Nephron progenitor cell (in vitro differentiated cells): ENCODE measurements at places on chromosomes 5 and 9.
A peak's percentile ranks its signal among the peaks of the same experiment; 100 is the strongest.

DNA sequence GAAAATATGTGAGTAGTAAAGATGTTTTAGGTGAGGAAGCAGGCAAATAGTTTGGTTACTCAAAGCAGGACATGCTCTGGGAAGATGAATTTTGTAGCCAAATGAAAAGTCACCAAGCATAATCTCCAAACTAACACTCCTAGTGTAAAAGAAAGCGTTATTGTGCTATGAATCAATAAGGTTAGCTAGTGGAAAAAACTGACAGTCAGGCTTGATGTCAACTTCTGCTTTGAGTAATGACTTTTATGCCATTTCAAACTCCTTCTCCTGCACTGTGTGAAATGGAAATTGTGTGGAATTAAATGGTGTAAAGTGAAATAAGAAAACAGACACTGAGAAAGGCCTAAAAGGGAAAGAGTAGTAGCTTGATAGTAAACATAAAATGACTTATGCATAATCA, 637.2 kb upstream of the DMAC1 start:
- DNase-seq, result no peak

- DNase-seq, result peak; percentile 47
Measured at GRCh38 chr9:125437771-125438221, 176.2 kb downstream of the GAPVD1 start.

GRCh38 chr9:103816146-103816545, 278.0 kb upstream of the SMC2 start:
- DNase-seq, result no peak

DNA sequence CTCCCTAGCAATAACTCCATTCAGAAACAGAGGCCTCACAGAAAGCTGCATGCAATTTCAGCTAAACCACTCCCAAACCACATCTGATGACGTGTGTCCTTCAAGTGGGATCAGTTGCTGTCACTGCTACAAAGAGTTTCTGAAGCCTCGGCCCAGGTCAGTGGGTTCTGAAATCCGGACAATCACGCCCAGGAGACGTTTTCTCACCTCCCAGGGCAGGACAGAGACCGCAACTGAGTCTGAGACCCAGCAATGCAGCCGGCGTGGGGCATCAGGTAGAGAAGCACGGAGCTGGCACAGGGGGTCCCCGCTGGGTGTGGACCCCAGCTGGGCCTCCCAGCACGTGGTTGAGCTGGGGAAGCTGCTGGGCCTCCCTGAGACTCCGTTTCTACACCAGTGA, 2.6 kb upstream of the UBE2QL1 start:
- DNase-seq, result no peak

GRCh38 chr9:24413651-24414050, 132.0 kb downstream of the IZUMO3 start:
- no peak for DNase-seq

DNA sequence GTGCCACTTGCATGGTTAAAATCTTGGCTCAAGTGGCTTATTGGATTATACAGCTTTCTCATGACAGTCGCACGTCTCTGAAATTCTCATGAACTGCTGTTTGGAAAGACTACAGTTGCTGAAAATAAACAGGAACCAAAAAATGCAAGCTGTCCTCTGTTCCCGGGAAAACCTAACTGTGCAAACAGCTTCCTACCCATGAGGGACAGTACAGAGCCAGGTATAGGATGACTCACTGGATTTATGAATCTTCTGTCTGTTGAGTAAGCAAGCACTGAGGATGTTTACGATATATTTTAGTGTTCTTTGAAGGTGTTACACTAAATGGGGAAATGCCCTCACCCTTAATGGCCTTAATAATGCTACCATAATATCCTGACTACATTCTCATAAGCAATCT, 380.3 kb upstream of the TNC start:
- no peak for DNase-seq

GRCh38 chr5:107282061-107282460, 388.7 kb downstream of the EFNA5 start:
- no peak for DNase-seq

GRCh38 chr5:17232405-17232804, 15.0 kb downstream of the BASP1 start:
- no peak for DNase-seq

GRCh38 chr5:2890011-2890410, 138.5 kb upstream of the IRX2 start:
- no peak for DNase-seq

DNA sequence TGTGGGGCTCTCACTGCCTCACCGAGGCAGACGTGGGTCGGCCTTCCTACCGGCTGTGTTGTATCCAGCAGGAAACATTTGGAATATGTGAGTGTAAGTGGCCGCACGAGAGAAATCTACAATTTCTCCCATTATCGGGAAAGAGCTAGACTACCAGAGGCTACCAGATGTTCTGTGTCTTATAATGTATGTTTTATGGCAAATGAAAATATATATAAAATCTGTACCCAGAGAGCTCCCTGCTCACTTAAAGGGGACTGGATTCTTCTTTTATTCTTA, 69.5 kb upstream of the PITX1 start:
- no peak for DNase-seq

DNA sequence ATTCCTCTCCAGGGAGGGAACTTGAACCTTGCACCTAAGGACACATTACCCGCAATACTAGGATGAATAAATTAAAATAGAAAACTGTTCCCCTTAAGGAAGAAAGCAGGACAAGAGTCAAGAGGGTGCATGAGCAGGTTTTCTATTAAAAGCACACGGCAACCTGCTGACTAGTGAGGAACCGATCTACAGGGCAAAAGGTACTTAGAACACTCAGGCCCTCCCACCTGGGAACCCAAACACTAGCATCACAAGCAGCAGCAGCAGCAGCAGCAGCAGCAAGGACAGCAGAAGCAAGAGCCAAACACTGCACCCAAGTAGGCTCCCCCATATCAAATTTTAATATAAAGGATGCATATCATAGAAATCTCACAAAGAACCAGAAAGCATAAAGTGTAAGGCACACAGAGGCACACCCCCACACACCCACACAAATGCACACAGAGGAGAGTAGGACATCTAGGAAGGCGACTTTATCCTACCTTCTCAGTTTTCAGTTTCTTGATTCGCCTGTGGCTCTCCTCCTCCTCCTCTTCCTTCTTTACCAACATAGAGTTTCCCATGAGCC, 2.8 kb downstream of the ZNF608 start:
- no peak for DNase-seq

DNA sequence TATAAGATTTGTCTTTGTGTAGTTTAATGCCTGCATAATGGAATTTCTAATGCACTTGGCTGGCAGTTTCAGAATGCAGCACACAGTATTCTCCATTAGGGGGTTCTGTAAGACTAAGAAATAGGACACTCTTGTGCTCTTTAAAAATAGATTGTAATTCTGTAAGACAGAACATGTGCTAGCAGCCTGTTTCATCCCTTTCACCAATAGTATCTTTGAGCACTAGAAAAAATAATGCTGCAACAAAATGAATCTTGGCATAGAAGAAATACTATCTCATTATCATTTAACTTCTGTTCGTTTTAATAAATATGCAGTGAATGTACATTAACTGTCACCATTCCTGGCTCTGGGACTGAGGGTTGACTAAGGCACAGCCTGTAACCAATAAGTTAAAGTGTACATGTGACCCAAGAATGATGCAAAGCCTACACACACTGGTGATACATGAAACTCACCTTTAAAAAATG, 23.8 kb upstream of the ZNF622 start:
- DNase-seq, result no peak

- DNase-seq, result no peak
Measured at GRCh38 chr9:69535286-69535832, 136.8 kb downstream of the APBA1 start.

GRCh38 chr5:149317281-149318048, 27.8 kb upstream of the GRPEL2 start:
- no peak for DNase-seq

- peak; percentile 67 for DNase-seq
Measured at GRCh38 chr5:87268126-87268969, 665 bp downstream of the RASA1 start.

GRCh38 chr5:169637549-169638121, 560 bp downstream of the DOCK2 start:
- DNase-seq, result no peak

DNA sequence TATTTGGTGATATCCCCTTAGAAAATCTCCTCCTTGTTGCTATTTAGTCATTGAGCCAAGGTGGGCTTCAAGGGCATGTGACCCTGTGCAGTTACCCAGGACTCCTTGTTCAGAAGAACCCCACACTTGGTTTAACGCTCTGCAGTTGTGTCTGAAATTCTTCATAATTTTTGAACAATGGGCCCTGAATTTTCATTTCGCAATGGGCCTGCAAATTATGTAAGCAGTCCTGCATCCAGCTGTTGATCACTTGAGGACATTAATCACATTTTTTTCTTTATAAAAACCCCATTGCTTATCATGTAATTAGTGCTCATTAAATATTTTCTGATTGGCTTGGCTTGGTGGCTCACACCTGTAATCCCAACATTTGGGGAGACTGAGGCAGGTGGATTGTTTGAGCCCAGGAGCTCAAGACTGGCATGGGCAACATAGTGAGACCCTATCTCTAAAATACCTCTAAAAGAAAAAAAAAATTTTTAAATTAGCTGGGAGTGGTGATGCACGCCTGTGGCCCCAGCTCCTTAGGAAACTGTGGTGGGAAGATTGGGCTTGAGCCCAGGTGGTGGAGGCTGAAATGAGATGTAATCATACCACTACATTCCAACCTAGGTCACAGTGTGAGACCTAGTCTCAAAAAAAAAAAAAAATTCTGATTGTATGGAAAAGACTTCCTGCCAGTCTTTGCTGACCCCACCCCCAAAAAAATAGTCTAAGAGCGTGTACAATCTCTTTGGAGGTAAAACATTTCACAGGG, 194.2 kb upstream of the HAPLN1 start:
- no peak for DNase-seq

DNA sequence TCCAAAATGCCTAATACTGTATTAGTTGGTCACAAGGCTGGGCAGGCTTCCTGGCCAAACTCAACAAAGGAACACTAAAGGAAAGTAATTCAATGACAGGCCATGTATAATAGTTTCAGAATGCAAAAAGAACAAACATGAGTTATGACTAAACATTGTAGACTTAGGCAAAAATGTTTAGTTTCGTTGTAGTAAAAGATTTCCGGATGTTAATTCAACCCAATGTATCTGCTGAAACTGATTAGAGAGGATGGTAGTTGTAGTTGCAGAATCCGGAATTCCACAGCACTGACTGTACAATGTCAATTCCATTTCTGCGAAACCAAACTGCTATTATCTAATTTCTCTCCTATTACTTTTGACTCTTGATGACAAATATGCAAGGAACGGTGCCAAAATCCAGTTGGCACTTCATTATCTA, 117.9 kb upstream of the FST start:
- DNase-seq, result no peak

DNA sequence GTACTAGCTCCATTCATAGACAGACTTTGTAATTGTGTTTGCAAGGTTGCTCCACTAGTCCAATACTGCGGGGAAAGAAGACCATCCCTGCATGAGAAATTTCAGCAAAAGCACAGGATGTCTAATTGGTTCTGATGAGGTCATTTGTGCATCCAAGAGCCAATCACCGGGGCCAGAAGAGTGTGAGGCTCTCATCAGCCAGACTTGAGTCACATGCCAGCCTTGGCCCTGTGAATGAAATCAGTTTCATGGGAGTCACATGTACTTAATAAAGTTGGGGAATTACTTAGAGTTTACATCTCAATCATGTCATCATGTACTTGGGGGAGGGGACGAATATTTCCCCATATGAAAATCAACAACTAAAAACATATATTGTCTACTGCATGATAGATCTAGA, 1236.0 kb downstream of the MAT2B start:
- no peak for DNase-seq

DNA sequence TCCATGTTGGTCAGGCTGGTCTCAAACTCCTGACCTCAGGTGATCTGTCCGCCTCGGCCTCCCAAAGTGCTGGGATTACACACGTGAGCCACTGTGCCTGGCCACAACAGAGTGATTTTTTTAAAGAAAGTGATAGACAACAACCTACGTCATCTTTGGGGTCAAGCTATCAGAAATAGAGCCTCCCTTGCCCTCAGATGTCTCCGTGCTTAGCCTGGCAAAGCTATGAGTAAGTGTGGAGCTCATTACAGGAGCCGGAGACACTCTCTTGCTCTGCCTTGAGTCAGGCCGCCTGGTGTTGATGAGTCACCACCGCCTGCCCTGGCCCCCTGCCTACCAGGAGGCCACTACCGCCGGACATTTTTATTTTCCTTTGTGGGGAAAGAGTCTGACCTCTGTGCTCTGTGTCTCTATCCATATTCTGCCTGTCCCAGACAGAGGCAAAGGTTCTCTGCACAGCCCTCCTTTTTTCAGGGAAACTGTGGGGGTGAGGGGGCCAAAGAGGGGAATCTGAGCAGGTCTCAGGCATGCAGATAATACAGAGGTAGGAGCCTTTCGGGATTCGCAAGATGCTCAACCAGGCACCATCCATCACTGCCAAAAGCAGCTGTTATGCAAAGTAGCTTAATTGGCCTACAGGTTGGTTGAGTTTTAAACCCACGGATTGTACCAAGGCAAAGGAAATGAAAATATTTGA, 123.7 kb upstream of the CPEB4 start:
- peak; percentile 35 for DNase-seq

DNA sequence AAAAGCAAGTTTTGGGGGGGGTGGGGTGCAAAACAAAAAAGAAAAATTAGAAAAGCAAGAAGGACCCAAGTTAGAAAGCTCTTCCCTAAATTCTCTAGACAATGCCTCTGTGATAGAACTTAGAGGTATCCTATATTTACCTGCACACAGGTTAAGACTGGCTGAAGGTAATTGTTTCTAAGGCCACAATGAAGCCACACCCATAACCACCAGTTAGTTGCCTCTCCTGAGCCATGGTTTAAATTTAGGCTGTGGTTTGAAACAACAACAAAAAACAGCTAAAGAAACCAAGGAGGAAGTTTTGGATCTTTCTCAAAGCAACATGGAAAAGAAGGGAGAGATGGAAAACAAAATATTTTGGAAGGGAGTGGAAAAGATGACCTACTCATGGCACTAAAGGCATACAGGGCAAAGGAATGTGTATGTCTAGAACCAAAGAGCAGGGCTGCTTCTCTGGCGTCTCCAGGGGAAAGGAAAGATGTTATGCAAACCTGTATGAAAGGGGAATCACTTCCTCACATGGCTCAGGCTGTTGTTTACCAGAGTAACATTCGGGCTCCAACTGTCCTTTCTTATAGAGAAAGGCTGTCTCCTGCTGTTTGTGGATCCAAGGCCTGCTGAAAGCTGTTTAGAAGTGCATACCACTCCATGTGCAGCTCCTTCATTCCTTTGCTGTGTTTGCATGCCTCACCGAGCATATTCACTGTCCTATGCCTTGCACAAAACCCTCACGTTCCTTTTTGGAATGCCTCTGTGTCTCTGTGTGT, 408.9 kb upstream of the MPDZ start:
- DNase-seq, result no peak

GRCh38 chr5:68116868-68117411, 98.6 kb upstream of the PIK3R1 start:
- DNase-seq, result no peak

GRCh38 chr5:64505769-64506566, at the start of gene RGS7BP:
Gene RGS7BP, plus strand, starts transcription at chr5:64506015. Its CDS starts 610 bp downstream, at chr5:64506625.
- peak; percentile 73 for DNase-seq
